Substantia nigra (tissue), 51 donors: ENCODE measurements at places on chromosomes 1 and 21.

DNA sequence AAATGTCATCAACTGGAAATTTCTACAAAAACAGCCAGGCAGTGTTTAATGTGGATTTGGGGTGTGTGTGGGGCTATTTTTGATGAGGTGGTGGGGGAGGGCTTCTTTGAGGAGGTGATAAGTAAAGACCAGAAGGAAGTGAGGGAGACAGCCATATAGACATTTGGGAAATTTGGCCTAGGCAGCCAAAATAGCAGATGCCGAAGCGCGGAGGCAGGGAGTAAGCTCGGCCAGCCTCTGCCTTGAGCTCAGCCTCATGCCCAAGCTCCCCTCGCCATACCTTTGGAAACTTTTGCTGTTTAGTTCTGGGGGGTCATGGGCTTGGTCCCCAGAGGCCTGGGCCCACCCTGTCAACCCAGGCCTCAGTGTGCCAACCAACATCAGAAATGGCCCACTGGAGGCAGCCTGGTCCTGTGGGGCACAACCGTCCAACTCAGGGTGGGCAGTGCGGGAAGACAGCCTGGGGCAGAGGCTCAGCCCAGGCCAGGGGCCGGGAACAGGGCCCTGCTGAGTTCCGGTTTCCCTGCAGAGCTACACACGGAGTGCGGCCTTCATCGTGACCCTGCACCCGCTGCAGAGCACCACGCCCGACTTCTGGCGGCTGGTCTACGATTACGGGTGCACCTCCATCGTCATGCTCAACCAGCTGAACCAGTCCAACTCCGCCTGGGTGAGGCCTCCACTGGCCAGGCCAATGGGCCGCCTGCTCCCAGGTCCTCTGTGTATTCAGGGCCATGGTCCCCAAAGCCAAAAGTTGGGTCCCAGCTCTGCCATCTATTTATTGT lies 84.0 kb downstream of the PTPRU start:
- DNase-seq: no peak

- no peak for DNase-seq
These were observed 347.7 kb downstream of the NCAM2 start for GRCh38 chr21:21345872-21346271.

- peak; percentile 35 for DNase-seq
These were observed 688 bp upstream of the CHD5 start for GRCh38 chr1:6180707-6181311.

- no peak for DNase-seq
These were observed 8.3 kb downstream of the GFI1 start for GRCh38 chr1:92478393-92478792.

DNA sequence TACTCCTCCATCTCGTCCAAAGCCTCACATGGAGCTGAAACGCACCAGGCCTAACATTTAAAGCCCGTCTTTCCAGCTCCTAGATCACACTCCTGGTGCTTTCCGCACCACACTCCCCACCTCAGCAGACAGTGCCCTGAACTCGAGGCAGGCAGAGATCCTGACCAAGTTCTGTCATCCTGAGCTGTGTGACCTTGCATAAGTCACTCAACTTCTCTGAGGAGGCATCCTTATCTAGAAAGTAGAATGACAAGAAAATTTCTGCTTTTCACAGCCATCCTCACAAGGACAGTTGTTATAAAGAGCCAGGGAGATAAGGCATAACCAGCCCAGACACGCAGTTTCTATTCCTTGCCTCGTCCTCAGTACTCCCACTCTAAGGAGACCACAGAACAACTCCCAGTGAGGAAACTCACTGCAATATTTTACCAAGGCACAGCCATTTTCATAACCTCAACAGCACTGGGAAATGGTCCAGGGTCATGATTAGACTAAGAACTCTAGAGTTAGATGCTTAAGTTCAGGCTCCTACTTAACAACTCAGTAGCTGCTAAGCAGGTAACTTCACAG lies 3.1 kb downstream of the LRP8 start:
- no peak for DNase-seq

- no peak for DNase-seq
These were observed 37.7 kb downstream of the SLC45A1 start for GRCh38 chr1:8355439-8356255.

DNA sequence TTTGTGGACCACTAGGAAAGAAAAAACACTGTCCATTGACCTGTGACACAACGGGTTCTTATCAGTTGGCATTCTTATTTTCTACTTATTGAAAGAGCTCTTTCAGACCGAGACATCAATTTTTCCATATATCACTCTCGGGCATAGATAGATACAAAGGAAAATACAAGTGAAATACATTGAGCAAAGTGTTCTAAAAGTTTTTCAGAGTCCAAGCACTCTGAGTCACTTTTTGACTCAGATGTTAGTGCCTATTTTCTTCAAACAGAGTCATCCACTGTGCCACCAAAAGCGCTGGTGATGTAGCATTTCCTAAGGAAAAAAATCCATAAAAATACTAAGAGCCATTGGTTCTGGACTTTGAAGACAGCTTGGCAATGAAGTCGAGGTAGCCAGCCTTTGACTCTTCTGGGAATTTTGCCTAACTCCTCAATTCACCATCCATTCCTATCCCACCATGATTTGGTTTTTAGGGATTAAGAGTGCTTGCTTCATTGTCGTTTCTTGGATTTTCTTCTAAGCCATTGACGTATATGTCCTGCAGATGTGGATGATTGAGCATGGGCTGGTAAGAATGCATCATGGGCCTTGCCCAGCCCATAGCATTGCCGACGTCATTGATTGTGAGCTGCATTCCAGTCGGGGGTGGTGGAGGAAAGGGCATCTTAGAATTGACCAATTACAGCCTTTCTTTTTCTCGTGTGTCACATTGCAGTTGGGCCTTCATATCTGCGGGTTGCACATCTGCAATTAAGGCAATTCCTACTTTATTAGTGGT lies 10.6 kb downstream of the GALNT2 start:
- DNase-seq: no peak

- DNase-seq: no peak
These were observed 56.0 kb downstream of the PTPRU start for GRCh38 chr1:29292344-29292743.

DNA sequence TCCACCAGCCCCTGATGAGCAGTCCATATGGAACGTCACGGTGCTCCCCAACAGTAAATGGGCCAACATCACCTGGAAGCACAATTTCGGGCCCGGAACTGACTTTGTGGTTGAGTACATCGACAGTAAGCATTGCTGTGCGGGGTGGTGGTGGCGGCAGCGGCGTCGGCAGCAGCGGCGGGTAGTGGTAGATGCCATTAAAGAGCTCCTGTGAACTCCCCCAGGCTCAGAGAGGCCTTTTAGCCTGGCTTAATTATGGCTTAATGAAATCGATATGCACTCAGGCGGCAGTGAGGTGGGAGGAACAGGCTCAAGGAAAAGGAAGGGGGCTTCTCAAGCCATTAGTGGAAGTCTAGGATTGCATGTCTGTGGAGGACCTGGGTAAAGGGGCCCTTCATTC lies 41.9 kb upstream of the CNTN2 start:
- no peak for DNase-seq

DNA sequence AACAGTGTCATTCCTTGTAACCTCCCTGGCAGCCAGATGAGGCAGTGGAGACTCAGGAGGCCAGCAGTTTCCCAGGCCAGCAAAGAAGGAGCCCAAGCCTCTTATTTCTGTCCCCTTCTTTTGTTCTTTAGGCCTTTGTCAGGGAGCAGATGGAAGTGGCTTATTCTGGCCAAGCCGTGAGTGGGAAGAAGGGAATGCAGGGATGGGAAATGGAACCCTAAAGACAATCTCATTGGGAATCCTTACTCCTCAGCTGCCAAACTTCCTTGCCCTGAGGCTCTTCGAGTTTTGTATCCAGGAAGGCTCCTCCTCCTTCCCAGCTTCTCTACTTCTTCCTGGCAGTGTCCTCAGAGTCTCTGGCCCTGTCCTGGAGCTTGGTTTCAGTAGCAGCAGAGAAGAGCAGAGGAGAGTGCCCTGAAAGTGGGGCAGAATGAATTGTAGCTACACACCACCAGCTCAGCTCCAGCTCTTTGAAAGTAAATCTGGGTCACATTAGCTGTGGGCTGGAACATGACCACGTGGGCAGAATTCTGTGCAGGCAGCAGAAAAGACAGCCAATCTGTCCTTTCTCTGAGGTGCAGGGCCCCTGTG lies 63.9 kb downstream of the NDUFS5 start:
- no peak for DNase-seq

- DNase-seq: no peak
These were observed 88.8 kb upstream of the SLFNL1 start for GRCh38 chr1:41110286-41110685.

GRCh38 chr21:39523399-39523798 lies 71.6 kb downstream of the SH3BGR start:
- no peak for DNase-seq
